ENCODE measurements at places on chromosomes 11 and 22.

DNA sequence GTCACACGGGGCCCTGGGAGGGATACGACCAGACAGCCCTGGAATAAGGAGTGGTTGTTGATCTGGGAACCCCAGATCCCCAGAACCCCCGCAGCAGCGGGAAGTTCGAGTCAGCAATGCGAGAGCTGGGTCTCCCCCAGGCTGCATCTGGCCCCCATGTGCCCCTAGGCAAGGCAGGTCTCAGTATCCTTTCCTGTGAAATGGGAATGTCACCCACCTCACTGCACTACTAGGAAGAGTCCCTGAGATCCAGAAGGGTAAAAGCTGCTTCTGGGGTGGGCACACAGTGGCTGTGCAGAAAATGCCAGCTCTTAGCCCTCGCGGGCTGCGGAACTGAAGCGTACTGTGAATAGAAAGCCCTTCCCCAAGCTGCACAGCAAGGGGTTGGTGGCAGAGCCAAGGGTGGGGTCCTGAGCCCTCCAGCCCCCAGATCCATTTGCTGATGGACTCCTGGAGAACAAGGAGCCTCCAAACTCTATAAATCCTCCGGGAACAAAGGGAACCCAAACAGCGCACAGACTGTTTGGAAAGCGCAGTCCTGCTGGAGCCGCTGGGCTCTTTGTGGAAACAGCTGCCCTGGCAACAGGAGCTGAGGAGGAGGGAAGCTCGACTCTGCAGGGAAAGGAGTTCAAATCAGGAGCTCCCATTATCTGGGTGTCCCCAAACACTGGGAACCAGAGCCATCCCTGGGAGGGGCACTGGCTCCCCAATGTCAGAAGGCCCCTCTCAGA lies 68.2 kb upstream of the SHISAL1 start:
- DNase-seq, result no peak

- peak; percentile 22 for DNase-seq
Measured at GRCh38 chr22:40709752-40710413, 30.6 kb downstream of the MCHR1 start.

- DNase-seq, result no peak
Measured at GRCh38 chr11:110463153-110463552, 33.4 kb downstream of the FDX1 start.

- DNase-seq, result no peak
Measured at GRCh38 chr22:21703684-21704316, 31.8 kb downstream of the YPEL1 start.

GRCh38 chr11:107785401-107785800 lies 73.2 kb downstream of the SLC35F2 start:
- DNase-seq, result no peak

DNA sequence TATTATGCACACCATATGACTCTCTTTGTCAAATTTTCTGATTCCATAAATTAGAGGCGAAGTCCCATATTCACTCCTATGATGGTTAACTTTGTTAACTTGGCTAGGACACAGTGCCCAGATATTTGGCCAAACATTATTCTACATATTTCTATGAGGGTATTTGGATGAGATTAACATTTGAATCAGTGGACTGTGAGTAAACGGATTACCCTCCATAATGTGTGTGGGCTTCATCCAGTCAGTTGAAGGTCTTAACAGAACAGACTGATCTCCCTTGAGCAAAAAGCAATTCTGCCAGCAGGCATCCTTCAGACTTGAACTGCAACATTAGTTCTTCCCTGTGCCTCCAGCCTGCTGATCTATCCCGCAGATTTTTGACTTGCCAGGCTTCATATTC lies 69.9 kb downstream of the FZD4 start:
- DNase-seq, result no peak

DNA sequence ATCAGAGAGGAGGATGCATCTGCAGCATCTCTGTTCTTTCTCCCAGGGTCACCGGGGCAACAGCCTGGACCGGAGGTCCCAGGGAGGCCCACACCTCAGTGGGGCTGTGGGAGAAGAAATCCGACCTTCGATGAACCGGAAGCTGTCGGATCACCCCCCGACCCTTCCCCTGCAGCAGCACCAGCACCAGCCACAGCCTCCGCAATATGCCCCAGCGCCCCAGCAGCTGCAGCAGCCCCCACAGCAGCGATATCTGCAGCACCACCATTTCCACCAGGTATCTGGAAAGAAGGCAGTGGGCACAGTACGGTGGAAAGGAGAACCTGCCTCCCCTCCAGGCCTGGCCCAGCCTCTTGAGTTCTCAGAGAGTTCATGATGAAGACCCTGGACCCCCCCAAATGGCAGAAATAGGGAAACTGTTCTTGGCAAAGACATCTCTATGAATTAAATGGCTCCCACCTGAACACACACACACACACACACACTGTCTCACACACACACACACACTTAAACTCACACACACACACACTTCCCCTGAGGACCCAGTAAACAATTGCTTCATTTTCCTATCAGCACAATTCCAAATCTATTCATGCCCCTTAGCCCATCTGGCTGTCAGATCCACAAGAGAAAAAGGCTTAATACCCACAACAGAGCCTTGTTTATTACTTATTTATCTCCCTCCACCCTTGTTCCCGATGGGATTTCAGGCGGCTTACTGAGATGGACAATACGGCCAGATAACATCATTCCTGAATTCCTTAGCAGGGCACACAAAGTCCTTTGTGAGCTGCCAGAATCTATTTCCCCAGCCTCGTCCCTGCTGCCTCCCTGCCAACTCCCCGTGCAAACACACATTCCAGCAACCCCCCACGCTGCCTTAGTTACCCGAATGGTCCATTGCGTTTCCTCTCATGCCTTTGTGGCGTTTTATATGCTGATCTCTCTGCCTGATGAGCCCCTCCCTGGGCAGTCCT lies 8.1 kb downstream of the TMA7B start:
- DNase-seq, result peak; percentile 38

DNA sequence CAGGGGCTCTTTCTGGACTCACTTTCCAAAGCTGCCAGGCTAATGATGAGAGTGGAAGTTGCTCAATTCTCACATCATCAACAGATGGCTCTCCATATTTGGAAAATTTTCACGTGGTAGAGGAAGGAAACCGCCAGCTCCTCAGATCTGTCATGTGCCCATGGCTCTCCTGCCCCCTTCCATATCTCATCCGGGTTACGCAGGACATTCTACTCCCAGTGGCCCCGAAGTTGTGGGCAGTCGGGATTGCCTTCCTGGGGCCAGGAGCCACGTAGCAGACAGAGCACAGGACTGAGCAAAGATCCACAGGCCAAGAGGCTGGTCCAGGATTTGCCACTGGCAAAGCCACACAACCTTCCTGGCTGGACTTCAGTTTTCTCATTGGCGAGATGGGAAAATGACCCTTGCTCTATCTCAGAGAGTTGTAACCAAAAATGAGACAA lies 38.8 kb downstream of the RPUSD4 start:
- no peak for DNase-seq

DNA sequence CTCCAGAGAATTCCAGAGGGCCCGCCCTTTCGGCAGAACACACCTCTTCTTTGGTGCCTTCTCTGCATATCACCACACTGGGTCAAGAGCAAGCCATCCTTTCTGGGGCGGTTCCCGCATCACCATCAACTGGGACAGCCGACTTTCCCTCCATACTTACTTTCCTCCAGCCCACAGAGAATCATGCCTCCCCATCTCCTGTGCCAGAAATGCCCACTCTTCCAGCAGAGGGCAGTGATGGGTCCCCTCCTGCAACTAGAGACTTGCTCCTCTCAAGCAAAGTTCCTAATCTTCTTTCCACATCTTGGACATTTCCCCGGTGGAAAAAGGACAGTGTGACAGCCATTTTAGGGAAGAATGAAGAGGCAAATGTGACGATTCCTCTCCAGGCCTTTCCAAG lies 157.7 kb downstream of the C11orf91 start:
- DNase-seq, result peak; percentile 67

GRCh38 chr11:47593934-47594855 lies at the start of gene C1QTNF4:
Gene C1QTNF4, minus strand, starts transcription at chr11:47594411. Its CDS starts 3,601 bp downstream, at chr11:47590810.
- no peak for DNase-seq

DNA sequence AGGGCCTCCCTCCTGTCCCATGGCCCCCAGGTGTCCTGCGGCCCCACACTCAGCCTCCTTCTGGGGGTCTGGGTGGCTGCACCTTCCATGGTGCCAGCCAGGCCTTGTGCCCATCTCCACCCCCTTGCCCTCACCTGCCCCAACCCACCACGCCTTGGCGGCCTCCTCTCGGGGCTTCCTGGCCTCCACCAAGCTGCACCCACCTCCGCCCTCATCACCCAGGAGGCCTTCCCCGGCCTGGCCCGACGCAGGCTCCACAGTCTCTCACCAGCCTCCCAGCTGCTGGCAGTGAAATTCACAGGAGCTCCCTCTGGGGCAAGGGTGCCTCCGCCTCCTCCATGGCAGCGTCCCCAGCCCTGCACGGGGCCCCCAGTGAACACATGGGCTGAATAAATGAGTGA lies 35.9 kb upstream of the WNT7B start:
- peak; percentile 30 for DNase-seq

GRCh38 chr22:39917776-39918495 lies 17.1 kb downstream of the GRAP2 start:
- no peak for DNase-seq

- no peak for DNase-seq
Measured at GRCh38 chr22:44701187-44701790, 715 bp upstream of the PRR5 start.

DNA sequence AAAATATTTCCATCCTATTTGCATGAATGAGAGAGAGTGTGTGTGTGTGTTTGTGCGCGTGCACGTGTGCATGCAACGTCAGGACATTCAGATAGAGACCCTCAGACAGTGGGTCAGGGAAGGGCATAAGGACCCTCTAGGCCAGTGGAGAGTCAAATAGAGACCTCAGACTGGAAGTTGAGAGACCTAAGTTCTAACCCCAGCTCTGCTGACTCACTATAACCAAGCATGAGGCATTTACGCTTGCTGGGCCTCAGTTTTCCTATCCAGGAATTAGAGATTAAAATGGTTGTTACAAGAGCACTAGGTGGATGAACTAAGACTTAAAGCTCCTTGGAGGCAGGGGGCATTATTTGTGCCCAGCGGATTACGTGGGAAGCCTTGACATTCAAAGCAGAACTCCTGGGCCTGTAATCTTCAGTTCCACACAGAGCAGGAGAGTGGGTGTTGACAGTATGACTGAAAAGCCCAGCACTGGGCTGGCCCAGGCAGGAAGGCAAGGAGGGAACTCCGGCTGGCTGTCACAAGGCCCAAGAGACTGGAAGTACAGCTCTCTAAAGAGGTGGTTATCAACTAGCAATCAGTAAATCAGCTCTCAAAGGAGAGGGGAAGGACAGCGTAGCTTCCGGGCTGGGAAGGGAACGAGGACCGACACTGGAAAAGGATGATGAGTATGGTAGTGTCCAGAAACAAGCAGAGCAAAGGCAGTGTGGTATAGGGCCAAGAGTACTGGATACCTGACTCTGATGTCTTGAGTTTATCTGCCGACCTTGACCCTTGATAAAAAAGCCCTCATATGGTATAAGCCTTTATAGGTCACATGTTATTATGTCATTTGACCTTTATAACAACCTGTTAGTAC lies 9.2 kb downstream of the RHOG start:
- DNase-seq, result no peak

GRCh38 chr11:10379871-10380568 lies 75.0 kb upstream of the AMPD3 start:
- DNase-seq, result peak; percentile 49

DNA sequence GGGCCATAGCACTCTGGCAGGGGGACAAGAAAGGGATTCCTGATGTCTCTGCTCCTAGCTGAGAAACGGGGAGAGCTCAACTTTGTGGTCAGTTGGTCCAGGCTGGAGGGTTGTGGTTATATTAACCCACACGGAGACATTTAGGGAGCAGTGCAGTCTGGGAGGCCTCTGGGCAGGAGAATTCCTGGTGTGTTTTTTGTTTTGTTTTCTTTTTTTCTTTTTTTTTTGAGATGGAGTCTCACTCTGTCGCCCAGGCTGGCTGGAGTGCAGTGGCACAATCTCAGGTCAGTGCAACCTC lies 88.0 kb upstream of the SHISAL1 start:
- DNase-seq, result no peak

DNA sequence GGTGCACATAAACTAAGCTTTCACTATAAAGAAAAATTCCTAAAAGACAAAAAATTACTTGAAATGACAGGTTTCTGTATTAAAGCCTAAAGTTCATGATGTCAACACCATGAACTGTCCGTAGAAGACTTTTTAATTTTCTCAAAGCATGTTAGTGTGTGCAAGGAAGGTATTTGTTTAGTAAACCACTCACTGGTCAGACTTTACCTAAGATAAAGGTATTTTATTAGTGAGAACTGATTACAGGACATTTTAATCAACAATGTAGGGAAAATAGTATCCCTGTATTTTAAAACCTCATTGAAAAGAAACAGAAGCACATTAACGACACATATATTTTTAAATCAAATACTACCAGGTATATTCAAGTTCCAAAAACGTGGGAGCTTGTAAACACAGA lies 2.9 kb downstream of the PICALM start:
- DNase-seq, result no peak

- peak; percentile 7 for DNase-seq
Measured at GRCh38 chr11:1988667-1989317, 8.8 kb downstream of the H19 start.

DNA sequence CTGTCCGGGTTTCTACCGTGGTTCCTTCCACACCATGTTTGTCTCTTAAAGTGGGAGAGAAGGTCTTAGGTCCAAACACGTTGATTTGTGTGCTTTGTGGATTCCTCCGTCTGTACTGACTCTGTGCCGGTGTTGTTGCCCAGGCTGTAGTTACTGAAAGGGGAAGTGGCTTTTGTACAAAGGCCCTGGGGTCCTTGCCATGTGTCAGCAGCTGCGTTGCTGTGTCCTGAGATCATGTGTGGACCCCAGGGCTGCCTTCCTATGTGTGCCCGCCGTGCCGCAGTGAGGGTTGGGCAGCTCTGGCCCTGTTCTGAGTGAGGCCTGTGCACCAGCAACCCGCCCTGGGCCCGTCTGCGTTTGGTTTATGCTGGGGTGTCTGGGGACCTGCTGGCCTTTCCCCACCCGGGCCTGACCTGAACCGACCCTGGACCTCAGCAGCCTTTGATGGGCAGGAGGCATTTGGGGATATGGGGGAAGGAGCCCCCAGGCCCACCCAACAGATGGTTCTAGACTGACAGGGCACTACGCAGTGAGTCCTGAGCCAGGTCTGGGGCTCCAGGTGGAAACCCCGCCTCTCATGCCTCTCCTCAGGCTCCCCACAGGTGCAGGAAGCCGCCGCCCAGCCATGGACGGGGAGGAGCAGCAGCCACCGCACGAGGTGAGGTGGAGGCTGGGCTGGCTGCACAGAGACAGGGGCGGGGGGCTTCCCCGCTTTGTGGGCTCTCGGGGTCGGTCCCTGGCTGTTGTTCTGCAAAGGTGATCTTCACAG lies 6.9 kb downstream of the TRABD start:
- no peak for DNase-seq

All from body of pancreas (tissue), 4 donors.